IPS DF 19.7 (cell line): ENCODE measurements at places on chromosomes 4 and X.
A peak's percentile ranks its signal among the peaks of the same experiment; 100 is the strongest.

DNA sequence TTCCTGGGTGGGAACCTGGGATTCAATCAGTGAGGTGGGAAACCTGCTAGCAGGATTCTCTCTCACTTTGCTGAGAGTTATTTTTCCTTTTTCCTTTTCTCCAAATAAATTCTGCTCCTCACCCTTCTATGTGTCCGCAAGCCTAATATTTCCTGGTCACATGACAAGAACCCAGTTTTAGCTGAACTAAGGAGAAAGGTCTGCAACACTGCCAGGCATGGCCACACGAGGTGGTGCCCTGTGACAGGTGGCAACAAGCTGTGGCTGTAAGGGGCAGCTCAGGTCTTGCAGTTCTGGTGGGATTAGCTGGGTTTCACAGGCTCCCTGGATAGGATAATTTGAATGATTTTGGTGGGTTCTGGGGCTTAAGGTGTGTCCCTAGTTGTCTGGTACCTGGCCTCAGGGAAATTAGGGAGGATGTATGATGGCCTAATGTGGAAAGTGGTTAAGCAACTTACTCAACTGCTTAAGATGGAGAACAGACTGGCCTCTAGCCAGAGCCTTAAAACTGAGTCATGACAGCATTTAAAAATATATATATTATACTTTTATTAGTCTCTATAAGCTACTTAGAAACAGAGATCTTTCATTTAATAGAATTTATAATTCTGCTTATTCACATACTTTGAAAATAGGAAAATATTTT, 215.0 kb downstream of the IL15 start:
- DNase-seq, result no peak

- no peak for DNase-seq
These were observed 685.2 kb upstream of the INTU start for GRCh38 chr4:126947536-126947935.

GRCh38 chrX:43266487-43266886, 389.6 kb upstream of the MAOA start:
- DNase-seq, result no peak

DNA sequence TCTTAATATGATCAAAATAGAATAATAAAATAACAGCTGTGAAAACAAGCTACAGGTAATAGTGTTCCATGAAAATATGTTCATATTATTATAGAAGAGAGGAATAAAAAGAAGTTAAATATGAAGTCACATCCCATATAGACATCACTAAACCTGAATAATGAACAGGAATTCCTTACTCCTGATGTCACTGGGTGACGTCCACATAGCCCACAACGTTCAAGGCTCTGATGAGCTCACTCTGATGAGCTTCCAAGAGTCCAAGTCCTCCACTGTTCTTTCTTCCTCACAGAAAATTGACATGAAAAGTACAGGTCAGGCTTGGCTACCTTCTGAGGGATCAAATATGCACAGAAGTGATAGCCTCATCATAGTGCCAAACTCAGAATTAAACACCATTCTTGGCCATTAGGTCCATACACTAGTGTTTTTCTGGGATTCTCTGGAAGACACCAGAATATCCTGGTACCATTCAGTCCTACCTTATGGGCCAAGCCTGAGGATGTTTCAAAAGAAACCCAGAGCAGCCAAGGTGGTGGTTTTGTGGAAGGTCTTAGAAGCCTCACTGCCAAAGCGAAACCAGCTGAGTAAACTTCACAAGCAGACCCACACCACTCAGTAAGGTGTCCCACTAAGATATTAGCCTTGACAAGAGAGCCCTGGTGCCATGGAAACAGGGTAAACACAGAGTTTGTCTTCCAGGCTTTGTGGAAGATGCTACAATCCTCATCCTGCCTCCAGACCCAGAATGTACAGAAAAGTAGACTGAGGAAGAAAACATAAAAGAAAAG, 138.4 kb upstream of the HHIP start:
- no peak for DNase-seq

- no peak for DNase-seq
These were observed 58.6 kb downstream of the DDX60L start for GRCh38 chr4:168421671-168422070.

DNA sequence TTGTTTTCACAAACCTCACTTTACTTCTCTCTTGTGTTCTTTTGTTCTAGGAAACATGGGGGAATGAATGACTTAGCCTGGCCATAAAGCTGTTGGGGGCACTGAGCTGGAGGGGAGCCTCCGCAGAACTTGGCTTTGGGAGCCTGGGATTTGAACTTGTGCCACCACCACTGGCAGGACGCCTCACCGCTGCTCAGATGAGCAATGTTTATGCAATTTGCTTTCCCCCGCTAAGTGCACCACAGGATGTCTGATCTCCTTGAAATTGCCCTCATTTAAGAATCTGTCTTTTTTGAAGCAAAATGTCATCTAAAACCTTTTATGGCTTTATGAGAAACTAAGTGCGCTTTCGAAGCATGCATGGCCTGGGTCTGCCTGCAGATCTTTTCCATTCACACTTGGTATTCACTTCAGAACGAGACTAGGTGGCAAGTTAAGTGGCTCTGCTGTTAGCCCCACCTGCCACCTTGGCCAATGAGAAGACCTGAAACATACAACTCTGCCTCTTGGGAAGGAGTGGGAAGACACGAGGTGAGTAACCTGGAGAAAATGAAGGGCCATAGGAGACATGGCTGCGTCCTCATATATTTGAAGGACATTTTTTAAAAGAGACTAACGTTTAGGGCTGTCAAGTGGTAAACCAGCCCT, 119.3 kb downstream of the LDB2 start:
- no peak for DNase-seq

- DNase-seq, result no peak
These were observed 160.0 kb downstream of the SMIM20 start for GRCh38 chr4:26073886-26074560.

- DNase-seq, result no peak
These were observed 124.6 kb upstream of the MAP3K15 start for GRCh38 chrX:19639813-19640462.

GRCh38 chr4:139050446-139050845, 34.9 kb downstream of the NOCT start:
- DNase-seq, result no peak

DNA sequence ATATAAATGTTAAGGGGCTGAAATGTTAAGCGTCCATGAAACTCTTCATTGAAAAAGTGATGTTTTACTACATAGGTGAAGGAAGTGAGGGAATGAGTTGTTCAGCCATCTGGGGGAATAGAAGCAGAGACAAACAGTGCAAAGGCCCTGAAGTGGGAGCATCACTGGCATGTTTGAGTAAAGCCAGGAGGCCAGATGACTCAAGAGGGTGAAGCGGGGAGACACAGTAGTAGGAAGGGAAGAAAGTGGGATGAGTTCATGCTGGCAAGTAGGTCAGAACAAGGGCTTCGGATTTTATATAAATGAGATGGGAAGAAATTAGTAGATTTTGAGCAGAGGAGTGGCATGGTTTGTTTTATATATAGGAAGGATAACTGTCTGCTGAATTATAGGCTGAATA, 112.5 kb upstream of the MAP9 start:
- no peak for DNase-seq

DNA sequence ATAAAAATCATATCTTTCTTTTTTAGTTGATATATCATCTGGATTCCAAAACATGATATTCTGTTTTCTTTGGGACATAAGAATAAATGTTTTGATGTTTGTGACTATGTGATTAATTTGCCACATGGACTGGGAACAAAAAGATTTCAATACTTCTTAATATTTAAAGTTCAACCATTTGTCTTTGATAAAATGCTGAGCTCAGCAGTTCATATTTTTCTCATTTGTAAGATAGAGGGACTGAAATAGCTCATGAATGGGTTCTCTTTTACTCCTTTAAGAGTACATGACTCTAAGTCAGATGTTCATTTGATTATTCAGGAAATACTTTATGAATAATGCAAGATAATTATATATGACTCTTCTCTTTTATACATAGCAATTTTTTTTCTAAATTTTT, 205.9 kb upstream of the FAM47A start:
- DNase-seq, result no peak

DNA sequence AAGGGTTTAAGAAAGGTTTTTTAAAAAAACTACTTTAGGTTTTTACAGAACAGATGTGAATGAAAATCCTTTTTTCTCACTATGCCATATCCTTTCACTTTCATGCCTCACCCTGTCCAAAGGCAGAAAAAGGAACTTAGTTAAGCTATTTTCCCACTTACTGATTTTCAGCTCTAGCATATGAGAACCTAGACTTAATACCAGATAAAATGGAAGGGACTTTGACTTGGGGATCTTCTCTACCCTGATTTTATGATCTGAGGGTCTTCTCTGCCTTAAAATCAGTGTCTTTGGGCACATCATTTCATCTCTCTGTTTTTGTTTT, 42.4 kb downstream of the FNIP2 start:
- no peak for DNase-seq

GRCh38 chr4:4941751-4942150, 77.5 kb downstream of the CYTL1 start:
- no peak for DNase-seq

DNA sequence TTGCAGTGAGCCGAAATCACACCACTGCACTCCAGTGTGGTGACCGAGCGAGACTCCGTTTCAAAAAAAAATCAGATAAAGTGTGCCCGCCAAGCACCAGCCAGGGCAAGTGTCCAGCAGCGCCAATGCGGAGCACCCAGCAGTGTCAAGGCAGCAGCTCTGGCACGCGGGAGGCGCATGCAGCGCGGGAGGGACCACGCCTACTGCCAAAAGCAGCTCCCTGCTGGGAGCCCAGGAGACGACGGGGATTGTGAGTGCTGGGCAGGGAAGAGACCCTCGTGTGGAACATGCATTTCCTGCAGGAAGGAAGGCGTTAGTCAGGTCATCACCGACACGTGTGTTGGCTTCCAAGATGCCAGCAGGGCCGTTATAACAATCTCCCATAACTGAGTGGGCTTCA, 10.4 kb downstream of the FAM53A start:
- no peak for DNase-seq

DNA sequence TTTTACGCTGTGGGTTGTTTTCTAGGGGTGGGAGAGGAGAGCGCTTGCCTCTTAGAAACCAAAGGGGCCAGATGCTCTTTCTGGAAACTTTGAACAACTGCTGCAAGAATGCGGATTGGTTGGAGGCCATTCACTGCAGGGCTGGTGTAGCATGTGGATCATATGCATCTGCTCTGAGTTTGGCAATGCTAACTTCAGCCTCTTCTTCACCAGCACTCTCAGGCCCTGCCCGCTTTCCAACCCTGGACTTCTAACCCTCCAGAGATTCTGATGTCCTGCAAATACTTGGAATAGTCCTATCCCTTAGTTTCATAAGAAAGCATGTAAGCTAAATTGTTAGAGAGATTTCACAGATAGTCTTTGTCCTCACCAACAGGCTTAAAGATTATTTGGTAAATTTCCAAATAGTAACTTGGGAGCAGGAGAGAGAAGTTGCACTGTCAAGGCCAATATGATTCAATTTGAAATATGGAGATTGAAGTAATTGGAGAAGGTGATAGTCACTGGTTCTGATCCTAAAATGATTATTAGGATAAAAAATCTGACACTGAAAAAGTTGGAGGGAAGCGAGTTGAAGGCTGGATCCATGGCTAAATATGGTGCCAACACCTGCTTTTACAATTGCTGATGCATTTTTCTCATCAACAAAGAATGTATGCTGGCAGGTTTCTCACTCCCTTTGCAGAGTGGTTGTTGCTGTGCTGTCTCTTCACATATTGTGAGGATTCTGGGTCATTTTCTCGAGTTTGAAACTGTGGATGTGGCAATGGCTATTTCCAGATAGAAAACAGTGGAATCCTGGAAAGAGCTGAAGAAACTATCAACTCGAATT, 210.4 kb downstream of the PTTG2 start:
- no peak for DNase-seq

- DNase-seq, result no peak
These were observed 283.4 kb downstream of the BCOR start for GRCh38 chrX:39814391-39814790.

GRCh38 chrX:17635231-17635630, 102.1 kb upstream of the SCML1 start:
- peak; percentile 80 for DNase-seq

DNA sequence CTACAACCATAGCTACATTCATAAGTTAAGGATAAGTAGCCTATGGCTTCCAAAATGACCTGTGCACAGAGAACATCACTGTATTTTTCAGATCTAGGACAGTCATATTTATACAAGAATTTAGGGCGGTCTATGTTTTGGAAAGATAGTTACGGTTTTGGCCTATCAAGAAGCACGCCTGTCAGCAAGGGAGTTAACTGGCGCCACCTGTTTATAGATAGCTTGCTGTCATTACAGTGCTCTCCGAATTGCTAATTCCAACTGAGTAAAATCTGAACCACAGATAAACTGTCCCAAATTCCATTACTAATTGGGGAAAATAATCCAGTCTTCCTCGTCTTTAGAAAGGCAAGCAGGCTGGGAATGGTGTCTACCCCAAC, 646 bp downstream of the ABCB7 start:
- no peak for DNase-seq

- no peak for DNase-seq
These were observed 7.3 kb downstream of the LIMCH1 start for GRCh38 chr4:41545238-41545637.

- DNase-seq, result no peak
These were observed 1860.5 kb upstream of the ADGRL3 start for GRCh38 chr4:59339631-59340030.

GRCh38 chr4:76803522-76803921, 94.4 kb downstream of the SOWAHB start:
- no peak for DNase-seq

GRCh38 chrX:149950681-149951080, 12.4 kb upstream of the EOLA2 start:
- DNase-seq, result no peak

- peak; percentile 33 for DNase-seq
These were observed 198.9 kb downstream of the ANK2 start for GRCh38 chr4:113248320-113248719.

DNA sequence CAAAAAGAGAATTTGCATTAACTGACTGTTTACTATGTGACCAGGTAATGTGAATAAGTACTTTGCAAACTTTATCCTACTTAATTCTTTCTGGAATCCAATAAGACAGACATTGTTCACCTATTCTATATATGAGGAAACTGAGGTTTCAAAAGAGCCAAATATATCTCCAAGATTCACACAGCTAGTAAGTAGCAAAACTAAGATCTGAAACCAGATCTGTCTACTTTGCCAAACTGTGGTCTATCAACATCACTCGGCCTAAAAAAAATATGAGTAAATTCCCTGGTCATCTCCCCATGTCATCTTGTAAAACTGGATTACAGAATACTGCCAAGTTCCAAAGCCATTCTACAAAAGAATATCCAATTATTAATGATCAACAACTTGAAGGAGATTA, 52.8 kb downstream of the ANAPC10 start:
- no peak for DNase-seq

DNA sequence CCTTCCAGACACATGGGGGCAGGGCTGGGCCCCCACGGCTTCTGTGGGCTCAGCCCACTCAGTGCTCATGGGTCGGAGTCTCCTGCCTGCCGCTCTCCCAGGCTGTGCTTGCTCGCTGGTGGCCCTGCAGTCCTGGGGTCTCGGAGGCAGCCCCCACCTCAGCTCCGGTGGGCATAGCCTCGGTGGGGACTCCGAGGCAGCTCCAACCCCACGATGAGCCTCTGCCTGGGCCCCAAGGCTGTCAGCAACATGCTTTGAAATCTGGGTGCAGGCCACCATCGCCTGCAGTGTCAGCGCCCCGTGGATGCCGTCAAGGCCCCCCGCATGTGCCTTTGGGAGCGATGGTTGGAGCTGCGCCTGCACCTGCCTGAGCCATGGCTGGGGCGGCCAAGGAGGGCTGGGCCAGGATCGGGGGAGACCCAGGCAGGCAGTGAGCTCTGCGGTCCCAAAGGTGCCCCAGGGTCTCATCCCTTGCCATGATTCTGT, 30.2 kb upstream of the SPON2 start:
- DNase-seq, result no peak
